ENCODE measurements at places on chromosomes 3 and 15. TPM values are rescaled to one million over a fixed set of nuclear protein-coding genes. Genes with fewer than 3 reads are reported as not detected.

The GNAT1 gene
- total RNA-seq, result 0.78 TPM

The RAB8B gene
- 52.5 TPM for total RNA-seq

The KCNMB3 gene
- 2.3 TPM for total RNA-seq

The CPLX3 gene
- total RNA-seq, result not detected

The PGBD4 gene
- total RNA-seq, result 1.1 TPM

The DYNC1LI1 gene
- 47.6 TPM for total RNA-seq

The PLA1A gene
- total RNA-seq, result not detected

The CHCHD4 gene
- 12.4 TPM for total RNA-seq

The SPTBN5 gene
- total RNA-seq, result 19.0 TPM

The ARPIN gene
- 18.7 TPM for total RNA-seq

The TIGIT gene
- not detected for total RNA-seq

The FES gene
- 58.1 TPM for total RNA-seq

The MAP2K5 gene
- 24.7 TPM for total RNA-seq

The MEGF11 gene
- not detected for total RNA-seq

The CTXN2 gene
- total RNA-seq, result 0.14 TPM

The MITF gene
- 2.5 TPM for total RNA-seq

The PLSCR5 gene
- total RNA-seq, result not detected

The CLDN16 gene
- not detected for total RNA-seq
